ENCODE measurements at places on chromosomes 6 and 20.

GRCh38 chr6:24543683-24544082 lies 48.9 kb downstream of the ALDH5A1 start:
- DNase-seq = no peak

DNA sequence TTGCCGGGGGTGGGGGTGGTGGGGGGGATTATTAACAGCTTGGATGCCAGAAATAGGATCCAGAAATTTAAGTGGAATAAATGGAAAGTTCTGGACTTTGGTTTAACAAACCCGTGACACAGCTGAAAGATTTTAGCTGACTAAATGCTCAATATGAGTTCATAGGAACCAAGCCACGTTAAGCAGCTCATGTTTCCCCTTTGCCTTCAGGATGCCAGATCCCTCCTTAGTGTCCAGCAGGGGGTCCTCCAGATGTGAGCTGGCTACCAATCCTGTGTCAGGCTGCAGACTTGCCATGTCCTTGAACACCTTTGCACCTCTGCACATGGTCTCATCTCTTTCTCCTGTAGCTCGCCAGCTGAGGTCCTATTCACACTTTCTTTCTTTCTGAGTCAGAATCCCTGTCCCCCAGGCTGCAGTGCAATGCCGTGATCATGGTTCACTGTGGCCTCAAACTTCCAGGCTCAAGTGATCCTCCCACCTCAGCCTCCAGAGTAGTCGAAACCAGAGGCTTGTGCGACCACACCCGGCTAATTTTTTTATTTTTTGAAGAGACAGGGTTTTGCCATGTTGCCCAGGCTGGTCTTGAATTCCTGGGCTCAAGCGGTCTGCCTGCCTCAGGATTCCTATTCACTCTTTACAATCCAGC lies 133.3 kb upstream of the ARMC2 start:
- DNase-seq = no peak

DNA sequence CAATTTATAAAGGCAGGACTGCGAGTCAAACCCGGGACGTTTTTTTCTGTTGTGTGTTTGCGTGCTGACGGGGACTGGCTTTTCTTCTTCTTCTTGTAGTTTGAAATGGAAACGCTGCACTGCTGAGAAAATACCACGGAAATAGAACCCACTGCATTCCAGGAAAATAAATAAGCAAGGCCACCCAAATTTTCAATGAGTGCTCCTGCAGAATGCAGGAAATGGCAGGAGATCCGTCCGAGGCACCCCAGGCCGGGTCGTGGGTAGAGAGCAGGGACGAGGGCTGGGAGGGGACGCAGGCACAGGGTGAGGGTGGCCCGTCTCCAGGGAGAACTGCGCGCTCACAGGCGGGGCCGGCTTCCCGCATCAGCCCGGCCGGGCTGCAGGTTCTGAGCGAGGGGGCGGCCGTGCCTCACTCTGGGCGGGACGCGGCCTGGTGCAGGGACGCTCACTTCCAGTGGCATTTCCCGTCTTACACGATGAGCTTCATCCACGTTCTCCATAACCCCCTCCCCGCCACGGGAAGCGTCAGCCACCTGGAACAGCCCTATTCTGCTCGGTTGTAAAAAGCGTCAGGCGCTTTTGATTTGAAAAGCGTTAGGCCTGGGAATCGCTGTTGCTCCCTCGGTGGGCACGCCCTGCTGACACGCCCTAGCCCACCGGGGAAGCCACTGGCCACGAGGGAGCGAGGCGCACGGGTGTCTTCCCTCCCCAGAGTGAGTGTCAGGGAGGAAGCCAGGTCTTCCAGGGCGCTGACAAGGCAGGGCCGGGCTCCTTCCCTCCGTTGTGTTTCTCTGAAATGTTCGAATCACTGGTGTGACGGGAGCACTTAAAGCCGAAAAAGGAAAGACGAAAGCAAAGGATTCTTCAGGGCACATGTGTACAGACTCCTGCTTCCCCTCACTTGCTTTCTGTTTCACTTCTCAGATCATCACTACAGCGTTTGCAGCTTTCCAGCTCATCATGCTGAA lies 17.9 kb upstream of the EXOC2 start:
- DNase-seq = no peak

DNA sequence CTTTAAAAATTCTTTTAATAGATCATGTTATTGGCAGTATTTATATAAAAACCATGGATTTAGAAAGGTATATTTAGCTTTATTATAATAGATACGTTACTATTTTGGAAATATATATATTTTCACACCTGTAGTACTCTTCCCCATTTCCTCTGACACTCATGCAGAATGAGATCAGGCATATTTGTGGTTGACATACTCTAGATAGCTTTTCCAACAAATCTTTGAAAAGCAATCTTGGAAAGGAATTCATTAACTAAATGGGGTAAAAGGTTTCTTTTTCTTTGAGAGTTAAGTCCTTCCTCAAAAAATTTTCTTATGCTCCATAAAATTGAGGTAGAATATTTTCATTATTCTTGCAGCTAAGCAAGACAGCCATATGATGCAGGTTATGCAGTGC lies 14.5 kb downstream of the ASF1A start:
- DNase-seq = no peak

DNA sequence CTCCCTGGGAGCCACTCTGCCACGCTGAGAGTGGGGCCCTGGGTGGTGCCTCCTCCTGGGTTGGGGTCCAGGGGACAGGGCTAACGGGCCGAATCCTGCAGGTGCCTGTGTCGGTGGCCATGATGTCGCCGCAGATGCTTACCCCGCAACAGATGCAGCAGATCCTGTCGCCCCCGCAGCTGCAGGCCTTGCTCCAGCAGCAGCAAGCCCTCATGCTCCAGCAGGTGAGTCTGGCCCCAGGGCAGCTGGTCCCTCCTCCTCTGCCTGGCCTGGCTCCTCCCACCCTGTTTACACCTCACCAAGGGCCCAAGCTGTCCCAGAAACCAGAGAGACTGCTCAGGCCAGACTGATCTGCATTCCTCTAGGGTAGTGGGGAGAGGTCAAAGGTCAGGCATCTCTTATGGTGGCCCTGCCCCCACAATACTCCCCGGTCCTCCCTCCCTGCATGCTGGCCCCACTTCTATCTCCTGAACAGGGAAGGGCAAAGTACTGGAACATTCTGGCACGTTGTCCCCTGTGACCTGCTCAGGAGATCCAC lies 38.6 kb downstream of the FOXP4 start:
- DNase-seq = no peak

- DNase-seq = no peak
These were observed 370.7 kb upstream of the AGPAT4 start for GRCh38 chr6:161644521-161644920.

GRCh38 chr20:15287329-15287728 lies 949.9 kb upstream of the FLRT3 start:
- no peak for DNase-seq

DNA sequence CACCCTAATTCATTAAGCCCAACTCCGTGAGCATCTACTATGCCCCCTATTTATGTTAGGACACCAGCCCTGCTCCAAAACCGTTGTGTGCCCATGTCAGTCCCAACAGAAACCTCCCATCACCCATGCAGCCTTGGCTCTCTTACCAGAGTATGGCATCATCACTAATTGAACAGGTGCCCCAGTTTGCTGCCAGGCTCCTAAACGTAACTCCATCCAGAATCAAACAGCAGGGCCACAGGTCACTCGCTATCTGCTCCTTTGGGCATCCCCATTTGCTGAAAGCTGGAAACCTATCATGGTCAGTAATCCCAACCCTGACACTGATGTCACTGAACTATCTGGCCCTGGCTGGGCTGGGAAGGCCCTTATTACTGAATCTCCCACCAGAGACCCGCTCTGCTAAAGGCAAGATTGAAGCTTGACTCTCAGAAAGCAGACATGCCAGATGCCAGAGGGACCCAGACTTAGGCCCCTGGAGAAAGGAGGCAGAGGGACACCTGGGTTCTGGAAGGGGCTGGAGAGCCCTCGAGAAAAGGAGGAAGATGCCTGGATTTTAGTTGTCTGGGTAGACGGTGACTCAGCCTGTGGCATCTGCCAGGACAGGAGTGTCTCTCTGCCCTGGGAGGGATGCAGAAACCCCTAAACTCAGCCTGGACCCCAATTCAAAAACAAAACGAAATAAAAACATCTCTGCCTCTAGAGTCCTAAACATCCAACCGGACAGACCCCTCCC lies 14.0 kb downstream of the MUCL3 start:
- DNase-seq = no peak

- no peak for DNase-seq
These were observed 6.2 kb downstream of the KCNK5 start for GRCh38 chr6:39223061-39223460.

DNA sequence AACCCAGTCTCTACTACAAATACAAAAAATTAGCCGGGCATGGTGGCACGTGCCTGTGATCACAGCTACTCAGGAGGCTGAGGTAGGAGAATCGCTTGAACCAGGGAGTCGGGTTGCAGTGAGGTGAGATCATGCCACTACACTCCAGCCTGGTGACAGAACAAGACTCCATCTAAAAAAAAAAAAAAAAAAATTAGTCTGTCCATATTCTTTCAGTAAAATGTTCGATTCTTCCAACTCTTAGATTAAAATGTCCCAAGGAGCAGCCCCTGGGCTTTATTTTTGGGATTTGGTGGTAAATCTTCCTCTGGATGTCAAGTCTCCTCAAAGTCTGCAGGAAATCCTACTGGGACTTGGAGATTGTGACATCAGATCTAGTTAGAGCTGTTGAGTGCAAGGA lies 101.0 kb upstream of the EEF1E1 start:
- DNase-seq = no peak

GRCh38 chr6:64217721-64218620 lies 582.4 kb downstream of the PHF3 start:
- no peak for DNase-seq

DNA sequence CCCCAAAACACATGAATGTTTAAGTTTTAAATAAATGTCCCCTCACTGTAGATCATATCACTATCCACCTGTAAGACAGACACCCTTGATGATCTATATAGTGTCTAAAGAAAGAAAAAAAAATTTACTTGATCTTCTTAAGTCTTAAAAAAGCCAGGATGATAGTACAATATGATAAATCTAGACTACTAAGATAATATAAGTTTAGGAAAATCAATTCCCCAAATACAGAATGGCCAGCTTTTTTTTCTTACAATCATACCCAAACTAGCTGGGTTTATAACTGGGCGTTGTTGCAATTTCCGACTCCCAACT lies 14.4 kb downstream of the ZNF217 start:
- no peak for DNase-seq

Data from esophagus squamous epithelium (tissue), 5 donors.